ENCODE measurements at places on chromosomes 3 and 15. TPM values are rescaled to one million over a fixed set of nuclear protein-coding genes. Genes with fewer than 3 reads are reported as not detected.
A peak's percentile ranks its signal among the peaks of the same experiment; 100 is the strongest.

Gene PHLDB2
- 27.2 TPM for total RNA-seq

Gene CHAC1
- total RNA-seq, result 6.0 TPM

GRCh38 chr3:102619361-102619760, 184.5 kb downstream of the ZPLD1 start:
- DNase-seq, result no peak
- H3K36me3 ChIP-seq, result no peaks in the 10 kb centered on the region
- H3K27me3 ChIP-seq, result no peaks in the 10 kb centered on the region
- no peaks in the 10 kb centered on the region for H3K4me1 ChIP-seq
- H3K27ac ChIP-seq, result no peak overlapping the region

DNA sequence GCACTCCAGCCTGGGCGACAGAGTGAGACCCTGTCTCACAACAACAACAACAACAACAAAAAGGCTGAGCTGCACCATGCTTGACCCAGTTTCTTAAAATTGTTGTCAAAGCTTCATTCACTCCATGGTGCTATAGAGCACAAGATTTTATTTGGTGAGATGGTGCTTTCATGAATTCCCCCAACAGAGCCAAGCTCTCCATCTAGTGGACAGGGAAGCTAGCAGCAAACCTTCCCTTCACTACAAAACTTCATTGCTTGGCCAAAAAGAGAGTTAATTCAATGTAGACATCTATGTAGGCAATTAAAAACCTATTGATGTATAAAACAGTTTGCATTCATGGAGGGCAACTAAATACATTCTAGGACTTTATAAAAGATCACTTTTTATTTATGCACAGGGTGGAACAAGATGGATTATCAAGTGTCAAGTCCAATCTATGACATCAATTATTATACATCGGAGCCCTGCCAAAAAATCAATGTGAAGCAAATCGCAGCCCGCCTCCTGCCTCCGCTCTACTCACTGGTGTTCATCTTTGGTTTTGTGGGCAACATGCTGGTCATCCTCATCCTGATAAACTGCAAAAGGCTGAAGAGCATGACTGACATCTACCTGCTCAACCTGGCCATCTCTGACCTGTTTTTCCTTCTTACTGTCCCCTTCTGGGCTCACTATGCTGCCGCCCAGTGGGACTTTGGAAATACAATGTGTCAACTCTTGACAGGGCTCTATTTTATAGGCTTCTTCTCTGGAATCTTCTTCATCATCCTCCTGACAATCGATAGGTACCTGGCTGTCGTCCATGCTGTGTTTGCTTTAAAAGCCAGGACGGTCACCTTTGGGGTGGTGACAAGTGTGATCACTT, 2.0 kb downstream of the CCR5 start:
- DNase-seq, result peak; percentile 30
- H3K4me1 ChIP-seq, result no peaks in the 10 kb centered on the region
- peaks cover 8% of the 10 kb centered on the region for H3K27me3 ChIP-seq
- H3K27ac ChIP-seq, result no peak overlapping the region
- H3K4me3 ChIP-seq, result no peak overlapping the region
